ENCODE measurements at places on chromosomes 7 and 10.
A peak's percentile ranks its signal among the peaks of the same experiment; 100 is the strongest.

GRCh38 chr7:117048114-117048866 is 95.0 kb downstream of the ST7 start:
- no peak for DNase-seq

- no peak for DNase-seq
Observed at GRCh38 chr10:104074505-104074904, 11.2 kb downstream of the COL17A1 start.

- DNase-seq = no peak
Observed at GRCh38 chr10:62492012-62492869, 118.1 kb downstream of the ZNF365 start.

DNA sequence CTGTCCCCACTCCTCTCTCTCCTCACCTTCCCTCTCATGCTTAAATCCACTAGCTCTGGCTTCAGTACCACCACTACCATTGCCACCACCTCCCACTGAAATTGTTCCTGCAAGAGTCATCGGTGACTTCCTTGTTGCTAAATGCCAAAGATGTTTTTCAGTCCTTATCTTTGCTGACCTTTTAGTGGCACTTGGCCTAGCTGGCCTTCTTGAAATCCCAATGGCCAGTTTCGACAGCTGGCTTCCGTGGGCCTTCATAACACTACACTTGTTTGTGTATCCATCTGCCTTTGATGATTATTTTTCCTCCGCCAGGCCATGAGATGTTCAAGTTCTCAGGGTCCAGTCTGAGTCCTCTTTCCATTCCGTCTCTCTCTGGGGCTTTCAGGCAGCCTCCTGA is 118.2 kb upstream of the NANOS1 start:
- DNase-seq = no peak

DNA sequence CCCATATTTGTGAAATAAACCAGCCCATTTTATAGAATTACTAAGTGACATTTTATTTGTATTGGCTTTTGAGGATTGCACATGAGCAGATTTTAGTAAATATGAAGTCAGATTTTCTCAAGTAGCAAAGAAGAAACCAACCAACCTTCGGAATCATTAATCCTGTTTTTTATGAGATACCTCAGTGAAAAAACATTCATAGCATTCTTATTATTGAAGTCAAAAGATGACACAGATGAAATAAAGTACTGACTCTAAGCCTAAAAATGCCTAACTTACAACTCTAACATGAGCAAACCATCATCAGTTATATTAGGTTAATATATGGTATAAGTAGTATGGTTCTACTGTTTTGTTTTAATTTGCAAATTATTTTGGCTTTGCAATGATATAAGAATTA is 59.9 kb upstream of the AGBL3 start:
- DNase-seq = no peak

- DNase-seq = no peak
Observed at GRCh38 chr10:35691522-35692236, 49.6 kb upstream of the FZD8 start.

- DNase-seq = no peak
Observed at GRCh38 chr7:138195151-138195571, 118.9 kb downstream of the AKR1D1 start.

DNA sequence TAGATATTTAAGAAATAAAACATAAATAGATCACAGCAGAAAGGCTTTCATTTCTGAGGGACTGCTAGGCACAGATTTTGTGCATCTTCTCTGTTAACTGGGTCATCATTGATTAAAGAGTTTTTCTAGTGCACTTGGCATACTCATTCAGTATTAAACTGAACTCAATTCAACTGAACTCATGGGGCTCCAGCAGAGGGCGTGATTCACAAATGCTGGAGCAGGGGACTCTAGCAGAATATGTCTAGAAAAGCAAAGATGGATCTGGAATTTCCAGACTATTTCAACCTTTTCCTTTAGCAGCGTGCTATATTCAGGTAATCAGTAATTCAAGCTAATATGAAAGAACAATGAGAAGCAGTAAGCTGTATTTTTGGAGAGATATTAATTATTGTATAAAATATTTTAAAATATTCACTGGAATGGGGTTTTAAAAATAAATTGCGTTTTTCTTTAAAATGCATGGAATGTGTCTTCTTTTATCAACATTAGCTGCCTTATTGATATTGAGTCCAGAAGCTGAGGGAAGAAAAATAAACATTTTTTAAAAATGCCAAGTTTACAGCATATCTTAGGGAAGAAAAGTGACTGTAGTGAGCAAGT is 296.8 kb upstream of the CACNA2D1 start:
- DNase-seq = no peak

DNA sequence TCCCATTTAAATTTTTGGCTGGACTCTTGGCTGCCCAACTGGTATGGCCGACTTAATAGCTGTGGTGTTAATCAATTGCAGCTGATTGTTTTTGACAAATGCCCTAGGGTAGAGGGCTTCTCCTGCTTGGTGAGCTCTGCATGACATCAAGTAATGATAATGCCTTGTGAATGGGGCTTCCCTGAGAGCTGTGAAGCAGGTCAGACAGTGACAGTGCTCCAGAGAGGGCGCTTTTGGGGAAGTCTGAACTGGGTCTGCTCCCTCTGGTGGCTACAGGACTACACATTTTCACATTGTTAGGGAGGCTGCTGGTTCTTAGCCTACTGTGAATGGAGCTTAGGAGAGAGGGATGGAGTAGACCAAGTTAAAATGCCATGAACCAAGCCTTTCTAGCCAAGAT is 98.8 kb downstream of the SDK1 start:
- no peak for DNase-seq

DNA sequence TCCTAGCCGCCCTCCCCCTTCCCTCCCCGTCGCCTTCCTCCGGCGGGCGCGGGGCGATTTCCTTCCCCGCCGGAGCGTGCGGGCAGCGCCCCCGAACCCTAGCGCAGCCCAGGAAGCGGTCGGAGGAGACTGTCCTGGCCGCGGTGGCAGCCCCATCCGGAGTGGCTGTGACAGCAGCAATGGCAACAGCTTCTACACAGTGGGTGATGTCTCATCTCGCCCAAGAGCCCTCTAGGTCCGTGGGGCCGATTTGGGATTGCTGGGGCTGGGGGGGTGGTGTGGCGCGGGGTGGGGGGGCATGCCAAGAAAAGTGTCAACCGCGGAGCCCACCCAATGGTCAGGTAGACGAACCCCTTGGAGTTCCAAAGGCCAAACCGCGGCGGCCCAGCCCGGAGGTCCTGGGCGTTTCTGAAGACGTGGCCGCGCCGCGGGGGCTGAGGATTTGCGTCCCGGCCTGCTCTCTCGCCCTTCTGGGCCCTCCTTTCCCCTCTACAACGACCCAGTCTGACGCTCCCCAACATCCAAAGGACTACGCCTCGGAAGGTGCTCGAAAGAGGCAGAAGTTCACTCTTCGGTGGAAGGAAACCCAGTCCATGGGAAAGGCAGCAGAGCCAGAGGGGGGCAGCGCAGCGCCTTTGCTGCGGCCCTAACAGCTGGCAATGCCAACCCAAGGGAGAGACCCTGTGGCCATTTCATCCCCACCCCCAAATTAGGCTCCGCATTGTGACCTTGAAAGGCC is 603 bp upstream of the TWIST1 start:
- DNase-seq = no peak

DNA sequence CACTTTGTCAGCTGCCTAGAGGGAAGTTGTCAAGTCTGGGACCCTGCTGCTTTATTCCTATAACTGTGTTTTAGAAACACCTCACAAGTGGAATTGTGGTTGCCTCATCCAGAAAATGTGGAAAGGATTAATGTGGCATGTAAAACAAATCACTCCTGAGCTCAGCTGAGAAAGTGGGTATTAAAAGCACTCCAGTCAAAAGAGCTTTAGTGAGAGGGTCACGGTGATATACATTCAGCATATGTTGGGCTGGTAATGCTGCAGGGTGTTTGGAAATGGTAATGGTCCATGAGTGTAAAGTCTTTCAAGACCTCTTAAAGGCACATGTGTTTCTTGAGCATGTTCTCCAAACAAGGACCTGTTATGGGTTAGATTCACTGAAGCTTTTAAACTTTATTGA is 318.2 kb upstream of the MEOX2 start:
- DNase-seq = no peak

- peak; percentile 30 for DNase-seq
Observed at GRCh38 chr7:45089341-45089891, 647 bp upstream of the NACAD start.

DNA sequence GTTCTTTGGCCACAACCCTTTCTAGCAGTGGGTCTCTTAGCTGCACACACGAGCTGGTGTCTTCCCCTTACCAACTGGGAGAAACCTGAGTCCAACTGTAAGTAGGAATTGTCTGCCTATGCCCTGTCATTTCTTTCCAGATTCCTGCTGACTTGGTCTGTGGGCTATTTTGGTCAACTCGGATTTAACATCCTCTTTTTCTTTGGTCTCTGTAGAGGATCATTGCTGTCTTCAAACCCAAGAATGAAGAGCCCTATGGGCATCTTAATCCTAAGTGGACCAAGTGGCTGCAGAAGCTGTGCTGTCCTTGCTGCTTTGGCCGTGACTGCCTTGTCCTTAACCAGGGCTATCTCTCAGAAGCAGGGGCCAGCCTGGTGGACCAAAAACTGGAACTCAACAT is 10.3 kb downstream of the PI4K2A start:
- DNase-seq = no peak

DNA sequence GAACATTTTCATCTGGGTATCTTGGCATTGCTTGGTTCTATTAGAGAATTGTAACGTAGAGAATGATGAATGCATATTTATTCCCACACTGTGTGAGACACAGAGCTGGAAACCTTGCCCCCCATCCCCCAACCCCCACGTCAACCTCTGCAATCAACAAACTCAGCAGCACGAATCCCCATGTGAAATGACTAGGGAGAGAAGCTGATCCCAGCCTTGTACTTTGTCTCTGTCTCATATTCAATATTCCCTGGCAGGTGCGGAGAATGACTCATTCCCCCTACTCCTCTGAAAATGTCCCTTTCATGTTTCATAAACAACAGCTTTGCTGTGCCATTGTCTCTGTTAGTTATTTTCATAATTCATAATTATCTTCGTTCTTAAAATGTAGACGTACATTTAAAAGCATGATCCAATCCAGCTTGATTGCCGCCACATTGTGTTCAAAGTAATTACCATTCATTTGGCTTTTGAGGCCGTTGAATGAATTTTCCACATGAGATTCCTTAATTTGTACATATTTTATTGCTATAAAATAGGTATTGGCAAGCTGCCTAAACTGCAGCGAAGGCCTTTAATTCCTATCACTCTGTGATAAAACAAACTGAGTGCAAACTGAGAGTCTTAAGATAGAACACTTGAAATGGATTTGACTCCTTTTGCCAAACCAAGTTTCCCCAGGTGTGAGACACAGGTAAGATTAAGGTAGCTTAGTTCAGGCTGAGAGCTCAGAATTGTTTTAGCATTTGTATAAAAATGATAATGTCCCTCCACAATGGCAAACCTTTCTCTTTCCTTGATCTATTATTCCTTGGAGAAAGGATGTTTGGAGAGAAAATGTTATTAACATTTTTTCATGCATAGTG is 920.2 kb downstream of the TYW1 start:
- no peak for DNase-seq

DNA sequence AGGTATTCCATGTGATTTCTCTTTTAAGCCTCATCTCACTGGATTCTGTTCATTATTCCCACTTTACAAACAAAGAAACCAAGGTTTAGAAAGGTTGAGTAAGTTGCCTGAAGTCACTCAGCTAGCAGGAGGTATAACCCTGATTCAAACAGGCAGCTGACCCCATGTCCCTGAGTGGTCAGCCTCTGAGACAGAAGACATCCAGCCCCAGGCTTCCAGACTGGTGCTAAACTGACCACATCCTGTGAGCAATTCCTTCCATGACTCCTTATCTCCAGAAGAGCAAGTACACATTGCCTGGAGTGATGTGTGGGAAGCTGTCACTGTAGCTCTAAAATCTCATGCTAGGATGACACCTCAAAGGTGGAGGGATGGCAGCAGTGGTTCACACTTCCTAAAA is 3.7 kb downstream of the PLPP4 start:
- no peak for DNase-seq

GRCh38 chr10:13970957-13971353 is 359.8 kb downstream of the FRMD4A start:
- no peak for DNase-seq

- DNase-seq = no peak
Observed at GRCh38 chr7:49766966-49767365, 6.5 kb upstream of the VWC2 start.

DNA sequence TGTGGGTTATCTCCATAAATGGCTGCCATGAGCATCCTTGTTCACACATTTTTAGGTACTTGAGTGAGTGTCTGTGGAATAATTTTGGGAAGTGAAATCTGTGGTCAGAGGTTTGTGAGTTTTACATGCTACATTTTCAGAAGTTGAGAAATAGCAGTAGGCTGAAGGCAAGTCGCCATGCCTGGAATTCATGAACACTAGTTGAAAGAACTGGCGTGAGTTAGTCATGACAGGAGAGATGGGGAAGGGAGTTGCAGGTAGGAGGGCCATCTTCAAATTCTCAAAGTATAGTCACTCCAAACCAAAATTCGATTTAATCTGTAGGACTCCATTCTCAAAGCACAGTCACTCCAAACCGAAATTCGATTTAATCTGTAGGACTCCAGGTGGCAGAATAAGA is 89.6 kb downstream of the EGFR start:
- no peak for DNase-seq

- no peak for DNase-seq
Observed at GRCh38 chr7:10418985-10419384, 554.7 kb upstream of the PHF14 start.

GRCh38 chr7:114688443-114689055 is 233.3 kb upstream of the MDFIC start:
- DNase-seq = no peak

DNA sequence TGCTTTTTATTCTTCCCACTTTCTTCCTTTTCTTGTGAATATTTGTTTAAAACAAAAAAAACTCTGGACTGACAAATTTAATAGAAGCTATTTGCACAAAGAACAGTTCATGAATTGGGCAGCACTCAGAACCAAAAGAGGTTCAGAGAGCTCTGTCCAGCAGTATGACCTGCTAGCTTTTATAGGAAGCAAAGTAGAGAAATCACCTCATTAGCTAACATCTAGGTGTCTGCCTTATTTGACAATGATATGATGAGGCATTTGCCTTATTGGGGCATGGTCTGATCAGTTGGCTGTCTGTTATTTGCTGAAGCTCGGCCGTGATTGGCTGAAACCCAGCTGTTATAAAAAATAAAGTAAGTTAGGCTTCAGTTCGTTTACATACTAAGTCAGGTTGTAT is 819 bp upstream of the TRIM4 start:
- DNase-seq = no peak

DNA sequence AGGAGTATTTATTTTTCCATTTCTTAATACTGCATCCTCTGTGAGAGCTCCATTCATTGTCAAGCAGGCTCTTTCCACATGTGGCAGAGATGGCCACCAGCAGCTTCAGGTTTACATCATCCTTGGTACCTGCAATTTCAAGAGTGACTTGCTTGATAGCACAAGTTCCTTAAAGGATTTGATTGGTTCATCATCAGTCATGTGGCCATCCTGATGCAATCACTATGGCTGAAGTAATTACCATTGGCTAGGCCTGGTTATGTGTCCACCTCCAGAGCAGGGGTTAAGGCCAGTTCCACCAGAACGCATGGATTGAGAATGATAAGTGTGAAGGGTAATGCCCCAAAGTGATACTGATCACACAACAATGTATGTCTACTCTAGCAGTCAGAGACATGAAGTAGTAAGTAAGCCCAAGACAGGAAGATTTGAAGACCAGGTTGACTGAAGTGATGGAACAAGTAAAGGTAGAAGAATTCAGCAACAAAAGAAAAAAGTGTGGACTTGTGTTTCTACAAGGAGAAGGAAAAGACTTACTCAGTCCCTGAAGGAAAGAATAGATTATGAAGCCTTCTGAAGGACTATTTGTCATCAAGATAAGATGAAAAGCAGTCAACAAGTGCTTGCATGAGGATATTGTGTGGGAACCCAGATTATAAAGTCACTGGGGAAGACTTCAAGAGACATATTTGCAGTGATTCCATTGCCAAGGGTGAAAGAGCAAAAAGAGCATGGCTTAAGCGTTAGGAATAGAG is 26.4 kb upstream of the PRKAR2B start:
- no peak for DNase-seq
